ENCODE measurements at places on chromosomes 5 and 9.

DNA sequence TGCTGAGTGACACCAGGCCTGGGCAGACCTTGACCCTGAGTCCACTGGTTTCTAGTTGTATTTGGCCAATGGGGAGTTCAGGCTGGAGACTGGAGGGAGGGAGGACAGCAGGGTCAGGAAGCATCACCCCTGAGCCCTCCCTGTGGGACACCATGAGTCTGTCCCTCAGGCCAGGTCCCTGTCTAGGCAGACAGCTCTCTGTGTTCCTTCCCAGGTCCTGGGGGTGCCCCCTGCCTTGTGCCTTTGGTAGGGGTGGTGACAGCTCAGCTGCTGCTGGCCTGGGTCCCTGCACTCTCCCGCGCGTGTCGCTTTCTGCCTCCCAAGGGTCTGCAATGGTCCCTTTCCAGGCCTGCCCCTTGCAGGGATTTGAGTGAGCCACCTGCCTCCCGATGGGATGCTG is 125.5 kb downstream of the OLFM1 start:
- DNase-seq = no peak

GRCh38 chr5:144017631-144018030 is 152.8 kb downstream of the YIPF5 start:
- DNase-seq = no peak

- no peak for DNase-seq
Measured at GRCh38 chr5:116614603-116614920, 39.9 kb upstream of the SEMA6A start.

DNA sequence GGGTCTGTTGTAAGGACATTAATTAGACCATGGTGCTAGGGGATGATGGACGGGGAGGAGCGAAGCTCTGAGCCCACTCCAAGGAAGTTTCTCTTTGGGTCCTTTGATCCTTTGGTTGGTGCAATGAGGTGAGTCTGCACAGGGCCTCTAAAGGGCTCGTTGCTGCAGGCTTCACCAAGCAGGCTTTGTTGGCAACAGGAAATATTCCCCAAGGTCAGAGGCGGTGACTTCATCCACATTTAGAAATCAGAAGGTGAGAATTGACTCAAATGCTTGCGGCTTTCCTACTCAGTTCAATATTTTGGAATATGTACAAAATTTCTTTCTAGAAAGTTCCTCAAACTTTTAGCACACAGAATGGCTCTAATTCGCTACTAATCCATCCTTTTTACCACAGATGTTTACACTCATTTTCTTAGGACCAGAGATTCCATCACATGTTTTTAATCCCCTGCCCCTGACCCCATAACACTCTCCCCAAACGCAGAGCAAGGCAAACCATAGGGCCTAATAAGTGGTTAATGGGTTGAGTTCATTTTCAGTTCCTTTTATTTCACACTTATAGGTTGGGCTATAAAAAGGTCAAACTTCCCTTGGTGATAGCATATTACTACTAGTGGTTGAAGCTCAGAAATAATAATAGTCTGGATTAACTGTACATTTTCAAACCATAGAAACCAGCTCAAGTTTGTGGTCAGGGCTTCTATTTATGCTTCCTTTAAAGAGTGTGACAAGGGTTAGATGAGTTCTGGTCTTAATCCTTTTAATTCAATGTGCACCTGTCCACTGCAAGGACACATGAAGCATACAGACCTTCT is 37.3 kb upstream of the TMEM252 start:
- DNase-seq = no peak

- no peak for DNase-seq
Measured at GRCh38 chr5:177994063-177994462, 2.0 kb downstream of the PROP1 start.

GRCh38 chr5:31569068-31569467 is 37.0 kb downstream of the C5orf22 start:
- DNase-seq = no peak

- no peak for DNase-seq
Measured at GRCh38 chr5:106545325-106545724, 1125.4 kb downstream of the EFNA5 start.

GRCh38 chr9:135147938-135148337 is 60.5 kb downstream of the OLFM1 start:
- DNase-seq = no peak

GRCh38 chr5:80191991-80192398 is 63.9 kb downstream of the SERINC5 start:
- DNase-seq = no peak

- no peak for DNase-seq
Measured at GRCh38 chr9:8255850-8256249, 456.3 kb upstream of the DMAC1 start.

DNA sequence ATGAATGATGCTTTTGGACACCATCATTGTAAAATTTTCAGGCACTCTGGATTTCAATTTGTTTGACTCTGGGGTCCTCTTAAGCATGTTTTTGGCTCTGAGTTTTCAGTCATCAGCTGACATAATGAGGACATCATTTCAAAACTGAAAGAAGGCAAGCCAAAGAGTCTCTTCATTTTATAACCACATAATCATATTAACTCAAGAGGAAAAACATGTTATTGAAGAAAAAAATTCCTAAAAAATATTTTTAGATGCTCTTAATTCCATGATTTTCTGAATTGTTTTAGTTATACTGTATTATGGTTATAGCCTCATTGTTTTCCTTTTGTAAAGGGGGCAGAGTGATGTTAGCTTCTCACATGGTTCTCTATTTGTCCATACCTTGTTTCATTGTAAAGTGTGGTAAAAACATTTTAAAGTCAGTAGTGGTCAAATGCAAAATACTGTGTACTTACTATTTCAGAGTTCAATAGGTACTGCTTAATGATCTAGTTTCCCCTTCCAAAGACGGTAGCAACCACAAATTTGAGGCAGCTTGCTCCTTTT is 472.1 kb downstream of the DMRT2 start:
- DNase-seq = no peak

Measured in NCI-H1105 treated with DMSO at 0.1 percent for 48 hours (cell line).